ENCODE measurements at places on chromosomes 3 and 15.

DNA sequence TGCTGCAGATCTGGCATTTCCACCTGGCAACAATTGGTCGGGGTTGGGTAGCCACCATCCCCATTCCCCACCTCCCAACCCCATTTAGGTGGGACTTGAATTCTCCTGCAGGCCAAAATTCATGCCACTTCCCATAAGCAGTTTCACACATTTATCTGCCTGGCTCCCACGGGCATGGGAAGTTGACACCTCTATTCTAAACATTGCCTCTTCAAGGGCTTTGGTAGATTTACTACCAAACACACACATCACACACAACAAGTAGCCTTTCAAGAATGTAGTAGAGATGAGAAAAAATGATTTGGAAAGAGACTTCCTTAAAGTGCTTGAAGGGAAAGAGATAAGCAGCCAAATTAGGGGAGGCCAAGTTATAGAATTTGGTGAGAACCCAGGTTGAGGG lies 30.9 kb downstream of the ZBTB38 start:
- DNase-seq, result peak; percentile 20

DNA sequence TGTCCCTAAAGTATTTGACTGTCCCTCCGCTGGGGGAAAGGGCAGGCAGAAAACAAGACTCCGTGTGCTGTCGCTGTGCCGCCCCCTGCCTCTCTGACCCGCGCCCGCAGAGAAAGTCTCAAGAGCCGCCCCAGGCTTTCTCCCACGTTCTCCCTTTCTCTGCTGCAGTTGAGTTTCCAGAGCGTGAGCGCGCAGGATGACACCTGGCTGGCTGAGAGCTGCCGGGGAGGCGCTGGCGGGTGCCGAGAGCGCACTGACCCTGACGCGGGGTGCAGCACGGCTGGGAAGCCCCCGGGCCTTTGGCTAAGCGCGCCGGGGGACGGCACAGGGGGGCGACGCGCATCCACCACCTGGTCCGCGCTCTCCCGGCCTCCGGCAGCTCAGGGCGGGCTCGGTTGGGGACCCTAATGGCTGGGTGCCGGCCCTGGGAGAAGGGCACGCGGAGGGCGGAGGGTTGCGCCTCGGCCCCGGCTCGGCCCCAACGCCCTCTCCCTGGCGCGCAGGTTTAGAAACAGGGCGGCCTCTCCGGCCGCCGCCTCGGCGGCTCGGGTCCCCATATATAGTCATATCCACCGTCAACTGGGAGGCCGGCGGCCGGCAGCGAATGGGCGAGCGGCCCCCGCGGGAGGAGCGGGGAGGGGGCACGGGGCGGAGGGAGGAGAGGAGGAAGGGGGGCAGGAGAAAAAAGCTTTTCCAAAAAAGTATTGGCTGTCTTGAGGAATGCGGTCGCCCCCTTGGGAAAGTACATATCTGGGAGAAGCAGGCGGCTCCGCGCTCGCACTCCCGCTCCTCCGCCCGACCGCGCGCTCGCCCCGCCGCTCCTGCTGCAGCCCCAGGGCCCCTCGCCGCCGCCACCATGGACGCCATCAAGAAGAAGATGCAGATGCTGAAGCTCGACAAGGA lies at the start of gene TPM1:
Gene TPM1, plus strand, starts transcription at position 774 of the 903 bp plus-strand sequence. Its CDS starts 83 bp downstream, at position 857.
- peak; percentile 69 for DNase-seq

- no peak for DNase-seq
These were observed 80.5 kb downstream of the USF3 start for GRCh38 chr3:113615976-113616375.

GRCh38 chr3:196942915-196943277 lies 568 bp upstream of the NCBP2 start:
- peak; percentile 51 for DNase-seq

GRCh38 chr3:108602249-108602934 lies 12.9 kb downstream of the DZIP3 start:
- no peak for DNase-seq

DNA sequence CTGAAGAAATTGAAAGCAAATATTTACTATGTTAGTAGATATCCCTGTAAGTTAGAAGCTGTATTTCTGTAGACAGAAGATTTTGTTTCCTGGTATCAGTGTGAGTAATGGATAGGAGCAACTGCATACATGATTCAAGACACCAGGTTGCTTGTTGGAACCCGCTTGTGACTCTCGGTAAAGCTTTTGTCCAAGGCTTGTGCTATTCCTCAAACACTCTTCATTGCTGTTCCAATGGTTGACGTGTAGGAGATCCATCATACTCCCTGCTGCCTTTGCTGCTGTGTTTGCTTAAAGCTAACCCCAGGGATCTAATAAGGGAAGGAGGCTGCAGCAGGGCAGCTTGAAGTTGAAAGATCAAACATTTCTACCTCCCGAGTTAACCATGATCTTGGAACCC lies 160.1 kb downstream of the RSRC1 start:
- no peak for DNase-seq

GRCh38 chr3:71949442-71949841 lies 164.5 kb upstream of the PROK2 start:
- DNase-seq, result peak; percentile 63

GRCh38 chr3:70546679-70547078 lies 234.2 kb upstream of the MDFIC2 start:
- no peak for DNase-seq

GRCh38 chr3:3603351-3603750 lies 195.9 kb upstream of the LRRN1 start:
- peak; percentile 17 for DNase-seq

- DNase-seq, result peak; percentile 66
These were observed 330.9 kb downstream of the ERC2 start for GRCh38 chr3:56137415-56137814.

GRCh38 chr3:23991306-23991682 lies 46.2 kb downstream of the NR1D2 start:
- no peak for DNase-seq

GRCh38 chr3:67819447-67819846 lies 165.0 kb upstream of the SUCLG2 start:
- DNase-seq, result peak; percentile 47

GRCh38 chr15:25422021-25422420 lies 16.8 kb downstream of the UBE3A start:
- no peak for DNase-seq

DNA sequence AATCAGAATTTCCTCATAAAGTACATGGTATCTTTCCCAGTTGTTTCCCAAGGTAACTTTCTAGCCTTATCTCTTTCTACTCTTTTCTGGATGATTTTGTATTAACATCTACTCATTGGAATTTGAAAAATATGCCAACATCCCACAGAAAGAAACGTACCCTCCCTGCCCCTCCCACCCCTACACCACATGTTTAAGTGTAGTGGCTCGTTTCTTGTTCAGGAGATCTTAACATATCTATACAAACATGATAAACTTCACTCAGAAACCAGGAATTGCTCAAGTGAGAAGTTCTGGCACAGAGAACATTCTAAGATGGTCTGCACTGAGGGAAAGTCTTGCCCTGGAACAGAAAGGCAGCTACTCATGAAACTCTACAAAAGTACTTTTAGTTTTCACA lies 404.7 kb downstream of the SOX2 start:
- DNase-seq, result no peak

DNA sequence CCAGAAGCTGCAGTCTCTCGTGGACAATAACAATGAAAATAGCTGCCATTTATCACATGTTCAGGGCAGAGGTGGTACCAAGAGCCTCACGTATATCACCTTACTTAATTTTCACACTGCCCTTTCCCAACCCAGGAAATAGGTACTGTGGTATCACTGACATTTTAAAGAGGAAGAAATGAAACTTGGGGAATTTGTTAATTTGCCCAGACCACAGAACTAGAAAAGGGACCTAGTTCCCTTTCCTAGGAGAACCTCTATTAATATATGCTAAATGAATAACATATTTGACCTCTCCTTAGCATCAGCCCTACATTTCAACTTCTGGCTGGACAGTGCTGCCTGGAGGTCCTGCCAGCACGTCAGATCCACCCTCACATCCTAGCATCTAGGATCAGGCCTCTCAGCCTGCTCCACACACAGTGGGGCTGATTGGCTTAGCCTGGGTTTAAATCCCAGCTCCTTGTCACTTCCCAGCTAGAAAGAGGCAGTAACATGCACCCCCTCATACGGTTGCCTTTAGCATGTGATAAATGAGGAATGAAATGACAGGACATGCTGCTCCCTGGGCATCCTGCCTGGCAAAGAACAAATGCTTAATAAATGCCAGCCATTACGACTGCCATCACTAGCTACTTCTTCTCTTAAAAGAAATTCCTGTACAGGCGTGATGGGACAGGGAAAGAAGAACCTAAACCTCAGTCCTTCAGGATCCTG lies 95.1 kb upstream of the TNFAIP8L3 start:
- peak; percentile 7 for DNase-seq

DNA sequence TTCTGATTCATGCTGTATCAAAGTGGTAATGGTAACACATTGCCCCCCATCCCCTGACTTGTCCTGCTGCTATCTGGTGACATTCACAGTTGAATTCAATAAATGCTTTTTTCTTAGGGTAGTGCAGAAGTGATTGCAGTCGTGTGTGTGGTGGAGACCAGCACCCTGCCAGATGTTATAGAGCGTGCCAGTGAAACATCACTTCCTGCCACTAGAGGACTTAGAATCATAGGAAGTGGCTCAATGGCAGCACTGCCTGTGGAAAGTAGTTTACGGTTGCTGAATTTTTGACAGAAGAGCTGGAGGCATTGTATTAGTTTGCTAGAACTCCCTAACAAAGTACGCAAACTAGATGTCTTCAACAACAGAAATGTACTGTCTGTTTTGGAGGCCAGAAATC lies 37.4 kb upstream of the P2RY12 start:
- DNase-seq, result peak; percentile 2

- DNase-seq, result no peak
These were observed 1.5 kb upstream of the U2SURP start for GRCh38 chr3:142999881-143000280.

DNA sequence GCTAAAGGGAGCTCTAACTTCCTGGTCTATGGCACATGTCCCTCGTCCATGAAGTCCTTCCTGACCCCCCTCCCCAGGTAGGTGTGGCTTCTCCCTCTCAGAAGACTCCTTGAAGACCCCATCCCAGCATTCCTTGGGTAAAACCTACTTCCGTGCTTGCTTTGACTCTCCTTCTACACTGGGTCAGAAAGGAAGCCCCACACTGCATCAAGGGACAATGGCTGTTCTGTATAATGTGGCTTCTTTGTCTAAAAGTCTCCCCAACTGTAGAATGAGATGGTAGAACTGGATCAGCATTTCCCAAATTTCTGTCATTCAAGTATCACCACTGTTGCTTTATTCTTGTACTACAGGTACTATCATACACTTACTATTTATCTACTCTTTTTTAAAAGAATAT lies 3.9 kb upstream of the DNAJA4 start:
- DNase-seq, result no peak

DNA sequence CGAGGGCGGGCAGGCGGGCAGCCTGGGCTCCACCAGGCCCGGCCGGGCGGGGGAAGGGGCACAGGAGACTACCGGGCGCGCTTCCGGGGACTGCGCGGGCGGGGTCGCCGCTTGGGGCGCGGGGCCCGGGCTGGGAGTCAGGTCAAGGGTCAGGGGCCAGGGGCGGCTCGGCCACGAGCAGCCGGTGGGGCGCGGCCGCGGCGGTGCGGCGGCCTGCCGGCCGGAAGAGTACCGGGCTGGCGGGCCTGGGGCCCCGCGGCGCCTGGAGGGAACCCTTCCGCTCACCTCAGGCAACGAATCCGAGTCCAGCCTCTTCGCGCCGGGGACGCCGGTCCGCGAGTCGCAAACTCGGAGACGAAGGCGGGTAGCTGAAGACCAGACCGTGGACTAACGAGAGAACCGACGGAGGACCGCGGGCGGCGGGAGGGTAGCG lies 225 bp downstream of the RHOA start:
- DNase-seq, result peak; percentile 66

- no peak for DNase-seq
These were observed 183.4 kb upstream of the TOPAZ1 start for GRCh38 chr3:44058022-44058867.

GRCh38 chr3:177948716-177949425 lies 587.4 kb upstream of the KCNMB2 start:
- DNase-seq, result no peak

- DNase-seq, result no peak
These were observed 111.8 kb downstream of the ASB7 start for GRCh38 chr15:100714034-100714748.

DNA sequence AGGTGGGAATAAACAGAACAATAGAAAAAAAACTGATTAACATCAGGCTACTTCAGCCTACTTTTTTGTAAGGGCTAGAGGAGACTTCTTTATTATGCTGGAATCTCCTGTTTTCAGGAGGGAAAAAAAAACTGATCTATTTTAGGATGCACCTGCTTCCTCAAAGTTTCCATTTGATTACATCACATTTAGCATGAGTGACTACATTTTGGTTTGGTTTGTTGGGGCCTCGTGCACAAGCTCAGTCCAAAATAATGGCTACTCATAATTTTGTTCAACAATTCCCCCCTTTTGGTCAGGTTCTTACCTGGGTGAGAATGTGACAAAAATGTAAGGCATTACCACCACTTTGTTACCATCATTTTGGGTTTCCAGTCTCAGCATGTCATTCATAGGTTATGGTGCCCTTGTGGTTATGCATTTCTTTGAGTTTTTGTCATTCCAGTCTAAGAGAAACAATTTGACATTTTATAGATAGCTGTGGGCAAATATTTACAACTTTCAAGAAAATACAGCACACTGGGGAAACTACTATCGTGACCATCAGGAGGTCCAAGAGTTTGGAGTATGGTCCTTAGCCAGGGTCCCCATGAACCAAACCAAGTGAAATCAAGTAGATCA lies 93.6 kb upstream of the ATP11B start:
- DNase-seq, result no peak

DNA sequence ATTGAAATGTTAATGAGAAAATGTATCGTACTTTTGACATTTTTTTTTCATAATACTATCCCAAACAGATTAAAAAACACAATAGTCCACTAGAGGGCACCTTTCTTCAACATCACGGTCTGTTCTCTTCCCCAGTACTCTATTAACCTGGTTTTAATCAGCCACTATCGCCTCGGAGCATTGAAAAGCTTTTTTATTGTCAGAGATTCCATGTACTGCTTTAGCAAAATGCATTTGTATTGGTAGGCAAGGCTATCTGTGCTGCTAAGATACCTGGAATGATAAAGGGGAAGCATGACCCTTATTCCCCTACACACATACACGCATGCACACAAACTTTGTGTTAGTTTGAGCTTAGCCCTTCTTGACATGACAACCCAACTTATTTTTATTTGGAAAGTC lies 160.1 kb upstream of the IL12A start:
- peak; percentile 81 for DNase-seq

GRCh38 chr3:27114684-27115083 lies 254.5 kb downstream of the NEK10 start:
- no peak for DNase-seq

DNA sequence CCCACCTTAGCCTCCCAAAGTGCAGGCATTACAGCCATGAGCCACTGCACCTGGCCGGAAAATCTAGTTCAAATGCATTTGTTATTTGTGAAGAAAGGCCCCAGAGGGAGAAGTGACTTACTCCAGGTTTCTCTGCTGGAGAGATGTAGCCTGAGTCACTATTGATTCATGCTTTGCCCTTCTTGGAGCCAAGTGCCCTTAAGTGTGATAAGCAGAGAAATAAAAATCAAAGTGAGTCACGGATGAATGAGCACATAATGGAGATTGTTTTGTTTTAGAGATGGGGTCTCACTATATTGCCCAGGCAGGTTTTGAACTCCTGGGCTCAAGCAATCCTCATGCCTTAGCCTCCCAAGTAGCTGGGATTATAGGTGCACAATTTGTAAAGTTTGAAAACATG lies 33.1 kb downstream of the CDC25A start:
- peak; percentile 1 for DNase-seq

All from NCI-H69 (cell line).